ENCODE measurements at places on chromosomes 2 and 18. TPM values are rescaled to one million over a fixed set of nuclear protein-coding genes. Genes with fewer than 3 reads are reported as not detected.
A peak's percentile ranks its signal among the peaks of the same experiment; 100 is the strongest.

The NEURL3 gene
- total RNA-seq = not detected

The DAPL1 gene
- not detected for total RNA-seq

The GKN1 gene
- total RNA-seq = not detected

The SNORC gene
- 0.89 TPM for total RNA-seq

The LOXHD1 gene
- not detected for total RNA-seq

The RESP18 gene
- total RNA-seq = not detected

The ALPP gene
- not detected for total RNA-seq

The SYT4 gene
- not detected for total RNA-seq

The SERPINB3 gene
- not detected for total RNA-seq

The POTEJ gene
- not detected for total RNA-seq

The IKZF2 gene
- 6.5 TPM for total RNA-seq

DNA sequence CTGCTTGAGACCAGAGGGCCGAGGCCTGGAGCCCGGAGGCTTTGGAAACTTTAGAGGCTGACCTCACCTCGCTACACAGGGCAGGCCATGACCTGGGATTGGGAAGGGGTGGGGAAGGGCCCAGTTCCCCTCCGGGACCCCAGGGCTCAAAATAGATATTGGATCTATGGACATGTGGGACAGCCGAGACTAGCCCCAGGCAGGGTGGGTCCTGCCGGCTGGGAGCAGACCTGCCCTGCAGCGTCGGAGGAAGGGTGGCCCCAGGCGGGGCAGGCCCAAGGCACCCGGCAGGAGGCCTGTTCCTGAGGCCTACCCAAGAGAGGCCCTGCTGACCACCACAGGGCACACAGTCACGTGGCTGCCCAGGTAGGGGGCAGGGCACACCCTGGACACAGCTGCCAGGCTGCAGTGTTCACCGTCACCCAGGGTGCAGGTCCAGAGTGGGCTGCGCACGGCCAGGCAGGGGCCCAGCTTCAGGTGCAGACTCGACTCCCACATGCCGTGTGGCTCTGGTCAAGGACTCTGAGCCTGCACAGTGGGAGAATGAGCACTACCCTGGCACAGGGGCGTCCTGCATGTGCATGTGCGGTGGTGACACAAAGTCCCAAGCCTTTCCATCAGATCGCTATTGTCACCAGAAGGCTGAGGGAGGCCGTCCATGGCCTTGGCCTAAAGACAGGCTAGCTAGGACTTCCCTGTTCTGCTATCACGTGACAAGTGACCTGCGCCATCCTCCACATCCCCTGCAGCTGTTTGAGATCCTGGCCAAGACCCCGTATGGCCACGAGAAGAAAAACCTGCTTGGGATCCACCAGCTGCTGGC lies 13.2 kb downstream of the ANO7 start:
- DNase-seq = no peak

- no peak for DNase-seq
These were observed 61.2 kb downstream of the FEZ2 start for GRCh38 chr2:36536776-36537175.

GRCh38 chr2:98771721-98772524 lies 41.0 kb upstream of the MGAT4A start:
- no peak for DNase-seq

- DNase-seq = no peak
These were observed 109.4 kb downstream of the AOX1 start for GRCh38 chr2:200695191-200695590.

GRCh38 chr2:11678306-11678960 lies 8.4 kb upstream of the NTSR2 start:
- DNase-seq = no peak

DNA sequence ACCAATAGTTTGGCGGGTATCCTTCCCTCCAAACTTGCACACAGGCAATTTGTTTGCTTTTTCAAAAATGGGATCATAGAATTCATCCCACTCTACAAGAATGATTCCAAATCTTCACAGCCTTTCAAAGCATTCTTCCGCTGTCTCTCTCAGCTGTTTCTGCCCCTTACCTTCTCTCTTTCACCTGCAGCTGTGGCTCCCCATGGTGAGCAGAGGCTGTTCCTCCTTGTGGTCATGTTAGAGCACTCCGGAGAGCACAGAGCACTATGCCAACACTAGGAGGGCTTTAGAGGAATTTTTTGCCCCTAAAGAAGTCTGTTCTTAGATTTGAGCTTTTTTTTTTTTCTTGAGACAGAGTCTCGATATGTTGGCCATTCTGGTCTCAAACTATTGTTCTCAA lies 30.4 kb downstream of the MTHFD2 start:
- DNase-seq = no peak

DNA sequence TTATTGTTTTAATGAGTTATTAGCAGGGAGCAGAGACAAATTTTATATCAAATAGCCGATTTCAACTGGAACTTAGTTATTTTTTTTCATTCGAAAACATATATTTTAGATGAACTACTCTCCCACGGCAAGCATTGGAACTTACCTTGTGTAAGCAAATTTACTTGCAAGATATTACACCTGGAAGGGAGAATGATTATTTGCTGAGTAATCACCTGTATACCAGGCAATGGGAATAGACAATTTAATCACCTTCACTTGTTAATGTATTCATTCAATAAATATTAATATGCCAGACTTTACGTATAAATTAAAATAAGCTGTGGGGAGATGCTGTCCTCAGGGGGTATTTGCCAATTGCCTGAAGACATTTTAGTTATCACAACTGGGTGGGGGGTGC lies 1069.9 kb upstream of the CHAC2 start:
- no peak for DNase-seq

DNA sequence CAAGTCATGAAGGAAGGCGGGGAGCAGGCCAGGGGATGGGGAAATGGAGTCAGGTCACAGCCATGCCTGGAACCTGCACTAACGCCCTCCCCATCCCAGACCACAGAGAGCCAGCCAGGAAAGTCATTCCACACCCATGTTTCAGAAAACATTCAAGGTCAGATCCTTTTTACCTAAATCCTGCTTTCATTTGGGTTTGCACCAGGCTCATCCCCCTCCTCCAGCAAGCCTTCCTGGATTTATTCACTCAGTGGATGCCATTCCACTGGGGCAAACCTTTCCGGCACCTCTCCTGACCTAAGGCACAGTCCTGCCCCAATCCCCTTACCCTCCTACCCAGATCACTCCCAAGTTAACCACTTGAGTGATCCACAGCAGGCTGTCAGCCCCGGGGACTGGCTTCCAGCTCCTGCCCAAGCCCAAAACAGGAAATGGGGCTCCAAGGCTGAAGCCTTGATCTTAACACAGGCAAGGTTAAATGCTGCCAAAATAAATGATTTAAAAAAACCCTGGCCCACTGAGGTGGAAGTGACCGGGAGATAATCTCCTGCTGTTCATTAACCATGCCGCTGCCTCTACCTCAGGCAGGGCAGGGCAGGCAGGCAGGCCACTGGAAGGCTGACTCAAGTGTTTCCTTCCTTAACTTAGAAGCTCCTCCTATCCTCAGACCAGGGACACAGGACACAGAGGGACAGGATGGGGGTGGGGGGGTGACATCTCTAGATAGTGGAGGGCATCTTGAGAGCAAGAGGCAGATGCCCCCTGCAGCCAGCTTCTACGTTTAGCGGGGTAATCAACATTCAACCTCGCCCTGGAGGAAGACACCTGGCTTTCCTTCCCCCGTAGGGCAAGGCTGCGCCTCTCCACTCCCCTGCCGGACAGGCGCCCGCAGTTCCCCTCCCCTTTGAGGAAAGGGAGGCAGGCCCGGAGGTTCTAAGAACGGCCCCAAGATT lies 1.4 kb downstream of the RAB11FIP5 start:
- peak; percentile 42 for DNase-seq

DNA sequence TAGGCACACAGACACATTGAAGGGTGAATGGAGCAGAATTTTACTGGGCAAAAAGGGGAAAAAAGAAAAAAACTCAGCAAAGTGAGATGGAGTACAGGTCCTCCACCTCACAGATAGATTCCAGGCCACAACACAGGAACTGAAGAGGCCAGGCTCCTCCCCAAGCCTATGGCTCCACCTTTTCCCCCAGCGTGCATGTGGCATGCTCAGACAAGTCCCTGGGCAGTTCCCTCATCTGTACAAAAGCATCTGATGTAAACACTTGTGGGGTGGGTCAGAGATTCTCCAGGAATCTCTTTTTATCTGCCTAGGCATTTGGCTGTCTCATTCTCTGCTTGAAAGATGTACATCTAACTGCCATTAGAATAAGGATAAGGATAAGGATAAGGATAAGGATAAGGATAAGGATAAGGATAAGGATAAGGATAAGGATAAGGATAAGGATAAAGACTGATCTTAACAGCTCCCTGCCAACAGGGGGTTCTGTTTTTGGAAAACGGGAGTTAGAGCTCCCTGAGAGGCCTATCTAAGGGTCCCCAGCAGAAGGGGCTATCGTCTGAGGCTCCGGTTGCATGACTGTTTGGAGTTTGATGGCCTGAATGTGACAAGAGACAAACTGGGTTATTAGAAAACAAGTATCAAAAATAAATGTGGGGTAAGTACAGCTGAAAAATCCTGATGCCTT lies 17.2 kb upstream of the ASXL3 start:
- DNase-seq = no peak

- DNase-seq = peak; percentile 31
These were observed 89.3 kb downstream of the CABYR start for GRCh38 chr18:24227977-24228666.

GRCh38 chr2:12718015-12718671 lies 1.4 kb downstream of the TRIB2 start:
- DNase-seq = no peak

GRCh38 chr2:239729151-239729550 lies 296.0 kb downstream of the NDUFA10 start:
- DNase-seq = no peak

DNA sequence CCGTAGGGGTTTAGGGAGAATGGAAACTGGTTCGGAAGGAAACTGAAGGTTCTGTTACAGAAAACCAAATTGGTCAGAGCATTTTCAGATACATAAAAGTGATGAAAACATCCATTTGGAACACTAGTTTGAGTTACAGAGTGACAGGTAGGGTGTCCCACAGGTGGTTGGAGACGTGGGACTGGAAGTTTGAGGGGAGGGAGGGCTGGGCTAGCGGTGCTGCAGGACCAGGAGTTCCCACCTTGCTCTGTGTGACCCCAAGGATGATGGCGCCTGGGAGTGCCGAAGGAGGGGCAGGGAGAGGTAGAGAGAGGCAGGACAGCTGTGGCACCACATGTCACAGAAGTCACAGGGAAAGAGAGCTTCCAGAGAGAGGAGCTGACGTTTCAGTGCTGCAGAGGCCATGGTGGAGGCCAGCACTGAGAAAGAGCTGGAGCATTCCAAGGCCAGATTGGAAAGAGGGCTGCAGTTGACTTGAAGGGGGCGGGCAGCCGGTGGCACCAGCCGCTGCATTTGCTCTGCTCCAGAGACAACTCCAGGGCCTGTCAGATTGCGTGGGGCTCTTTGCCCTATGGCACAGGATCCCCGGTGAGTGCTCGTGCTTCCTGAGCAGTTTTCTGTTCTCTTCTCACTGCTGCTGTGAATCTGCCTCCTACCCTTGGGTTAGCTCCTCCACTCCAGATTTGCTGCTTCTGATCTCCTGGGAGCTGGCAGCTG lies 56.2 kb upstream of the FOSL2 start:
- no peak for DNase-seq

GRCh38 chr2:206217743-206218142 lies 56.7 kb upstream of the ZDBF2 start:
- DNase-seq = no peak

GRCh38 chr2:224999754-225000153 lies 42.5 kb downstream of the DOCK10 start:
- no peak for DNase-seq
